ENCODE measurements at places on chromosomes 2 and 18. TPM values are rescaled to one million over a fixed set of nuclear protein-coding genes. Genes with fewer than 3 reads are reported as not detected.

DNA sequence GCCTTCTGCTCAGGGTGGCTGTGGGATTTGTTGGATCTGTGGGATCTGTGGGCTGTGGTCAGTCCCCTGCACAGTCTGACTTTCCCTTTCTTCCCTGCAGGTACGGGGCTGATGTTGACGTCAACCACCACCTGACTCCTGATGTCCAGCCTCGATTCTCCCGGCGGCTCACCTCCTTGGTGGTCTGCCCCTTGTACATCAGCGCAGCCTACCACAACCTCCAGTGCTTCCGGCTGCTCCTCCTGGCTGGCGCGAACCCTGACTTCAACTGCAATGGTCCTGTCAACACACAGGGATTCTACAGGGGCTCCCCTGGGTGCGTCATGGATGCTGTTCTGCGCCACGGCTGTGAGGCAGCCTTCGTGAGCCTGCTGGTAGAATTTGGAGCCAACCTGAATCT, 17.5 kb downstream of the ASB1 start:
- peak; percentile 39 for DNase-seq

DNA sequence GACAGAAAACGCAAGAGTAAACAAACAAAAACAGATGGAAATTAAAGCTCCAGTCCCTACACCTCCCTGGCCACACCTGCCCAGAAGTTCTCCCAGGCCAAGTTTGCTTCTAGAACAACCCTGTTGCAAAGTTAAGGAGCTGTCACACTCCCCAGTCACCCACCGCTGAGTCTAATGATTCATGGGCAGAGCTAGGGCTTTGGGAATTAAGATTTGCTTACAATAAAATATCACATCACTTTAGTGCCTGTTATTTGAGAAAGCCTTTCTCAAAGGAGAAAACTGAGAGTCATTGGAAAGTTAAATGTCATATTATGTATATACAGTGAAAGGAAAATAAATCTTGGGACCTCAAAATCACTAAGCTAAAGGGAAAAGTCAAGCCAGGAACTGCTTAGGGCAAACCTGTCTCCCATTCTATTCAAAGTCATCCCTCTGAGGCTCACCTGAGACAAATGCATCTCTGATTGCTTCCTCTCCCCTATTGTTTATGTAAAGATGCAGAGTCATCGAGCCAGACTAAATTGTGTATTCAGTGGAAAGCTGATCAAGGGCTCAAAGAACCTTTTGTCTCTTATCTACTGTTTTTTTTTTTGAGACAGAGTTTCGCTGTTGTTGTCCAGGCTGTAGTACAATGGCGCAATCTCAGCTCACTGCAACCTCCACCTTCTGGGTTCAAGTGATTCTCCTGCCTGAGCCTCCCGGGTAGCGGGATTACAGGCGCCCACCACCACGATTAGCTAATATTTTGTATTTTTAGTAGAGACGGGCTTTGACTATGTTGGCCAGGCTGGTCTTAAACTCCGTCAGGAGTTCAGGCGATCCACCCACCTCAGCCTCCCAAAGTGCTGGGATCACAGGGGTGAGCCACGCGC, 2.8 kb downstream of the CRYGB start:
- no peak for DNase-seq

- no peak for DNase-seq
Measured at GRCh38 chr2:69715964-69716363, 26.0 kb upstream of the ANXA4 start.

GRCh38 chr2:227783404-227784138, 30.1 kb upstream of the CCL20 start:
- DNase-seq: no peak

GRCh38 chr2:208757364-208757763, 350.8 kb downstream of the PTH2R start:
- DNase-seq: no peak

DNA sequence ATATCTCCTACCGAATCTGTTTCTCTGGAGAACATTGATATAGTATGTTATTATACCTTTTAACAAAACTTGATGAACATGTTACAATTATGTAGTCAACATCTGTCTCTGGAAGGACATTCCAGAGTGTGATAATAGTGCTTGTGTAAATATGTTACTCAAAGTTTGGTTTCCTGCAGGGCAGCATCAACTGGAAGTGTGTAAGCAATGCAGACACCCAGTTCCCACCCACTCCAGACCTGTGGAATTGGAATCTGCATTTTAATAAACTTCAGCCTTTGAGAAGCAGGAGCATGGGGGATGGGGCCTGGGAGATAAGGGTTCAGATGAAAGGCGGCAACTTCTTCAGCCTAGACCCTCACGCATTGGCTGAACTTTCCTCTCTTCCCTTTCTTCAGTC, 398.9 kb downstream of the RND3 start:
- no peak for DNase-seq

- DNase-seq: no peak
Measured at GRCh38 chr2:239805043-239805329, 220.2 kb downstream of the NDUFA10 start.

- no peak for DNase-seq
Measured at GRCh38 chr2:105301646-105302045, 27.9 kb downstream of the TGFBRAP1 start.

- DNase-seq: no peak
Measured at GRCh38 chr18:58015065-58015780, 28.8 kb upstream of the NEDD4L start.

DNA sequence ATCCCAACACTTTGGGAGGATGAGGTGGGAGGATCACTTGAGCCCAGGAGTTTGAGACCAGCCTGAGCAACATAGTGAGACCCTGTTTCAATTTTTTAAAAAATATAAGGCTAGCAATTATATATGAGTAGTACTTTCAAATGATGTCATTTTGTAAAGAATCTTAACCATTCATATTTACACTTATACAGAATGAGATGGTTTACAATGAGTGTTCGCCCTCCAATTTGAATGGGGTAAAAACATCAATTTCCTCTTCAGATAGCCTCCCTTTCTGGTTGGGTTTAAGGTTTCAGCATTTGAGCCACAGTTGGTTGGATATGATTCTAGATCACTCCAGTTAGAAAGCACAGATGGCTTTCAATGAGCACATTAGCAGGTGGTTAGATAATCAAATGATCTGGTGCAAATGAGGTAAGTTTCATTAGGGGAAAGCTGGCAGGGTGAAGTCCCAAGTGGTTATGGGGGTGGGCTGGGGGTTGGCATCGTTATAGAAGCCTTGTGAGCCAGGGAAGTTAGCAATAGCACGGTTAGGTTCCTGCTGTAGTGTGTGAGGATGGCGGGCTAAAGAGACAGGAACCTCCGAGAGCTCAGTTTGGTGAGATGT, 63.9 kb downstream of the TRPM8 start:
- DNase-seq: no peak

DNA sequence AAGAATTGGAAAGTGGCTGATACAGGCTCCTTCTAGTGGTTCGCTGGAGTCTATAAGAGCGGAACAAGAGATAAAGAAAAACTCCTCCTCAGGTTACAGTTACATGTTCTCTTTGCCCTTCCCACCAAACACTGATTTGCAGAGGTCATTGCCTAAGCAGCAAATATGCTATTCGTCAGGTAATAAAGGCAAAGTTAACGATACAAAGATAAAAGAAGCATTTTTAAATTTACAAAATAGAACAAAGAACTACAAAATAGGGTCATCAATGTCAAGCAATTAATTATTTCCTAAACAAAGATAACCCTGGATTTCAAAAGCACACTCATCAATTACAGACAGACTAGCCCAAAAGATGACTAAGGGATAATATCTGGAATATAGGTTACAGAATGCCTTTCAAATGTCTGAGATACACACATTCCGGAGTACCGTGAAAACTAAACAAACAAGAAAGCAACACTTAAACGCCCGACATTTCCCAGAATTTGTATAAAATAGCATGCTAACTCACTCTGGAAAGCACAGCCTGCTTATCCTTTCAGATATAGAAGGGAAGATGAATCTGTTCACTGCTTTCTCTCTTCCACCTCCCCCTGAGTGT, 186.4 kb downstream of the MREG start:
- DNase-seq: no peak

DNA sequence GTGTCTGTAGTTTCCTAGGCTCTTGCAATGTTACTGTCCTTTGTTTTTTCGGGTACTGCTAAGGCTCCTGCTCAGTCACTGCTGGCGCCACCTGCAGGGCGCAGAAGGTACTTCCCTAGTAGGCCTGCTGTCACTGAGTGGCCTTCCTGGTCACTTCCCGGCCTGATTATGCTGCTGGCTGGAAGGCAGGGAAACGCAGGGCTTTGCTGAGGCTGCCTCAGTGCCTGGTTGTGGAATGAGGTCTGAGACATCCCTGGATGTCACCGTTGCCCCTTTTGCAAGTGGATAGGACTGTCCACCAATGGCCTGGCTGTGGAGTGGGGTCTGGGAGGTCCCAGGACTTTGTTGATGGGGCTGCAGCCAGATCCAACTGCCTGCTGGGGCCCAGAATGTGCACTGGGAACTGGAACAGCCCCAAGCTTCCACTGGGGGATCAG, 13.1 kb downstream of the DAW1 start:
- peak; percentile 75 for DNase-seq

GRCh38 chr2:75424936-75425619, 135.7 kb downstream of the EVA1A start:
- DNase-seq: no peak

DNA sequence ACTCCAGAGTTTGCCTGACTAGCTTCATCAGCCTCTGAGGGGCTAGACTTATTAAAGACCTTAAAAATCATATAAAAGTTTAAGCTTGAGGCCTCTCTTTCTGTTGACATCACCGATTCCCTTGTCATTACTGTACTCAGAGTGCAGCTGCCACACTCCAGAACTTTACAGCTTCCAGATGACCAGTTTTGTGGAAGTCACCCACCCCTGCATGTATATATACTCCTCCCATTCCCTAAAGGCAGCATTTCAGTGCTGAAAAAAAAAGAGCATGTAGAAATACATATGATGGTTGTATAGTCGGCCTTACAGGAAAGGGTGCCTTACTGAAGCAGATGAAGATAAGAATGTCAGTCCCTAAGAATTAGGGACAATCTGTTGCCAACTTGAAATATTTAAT, 117.3 kb downstream of the FEZ2 start:
- DNase-seq: no peak

DNA sequence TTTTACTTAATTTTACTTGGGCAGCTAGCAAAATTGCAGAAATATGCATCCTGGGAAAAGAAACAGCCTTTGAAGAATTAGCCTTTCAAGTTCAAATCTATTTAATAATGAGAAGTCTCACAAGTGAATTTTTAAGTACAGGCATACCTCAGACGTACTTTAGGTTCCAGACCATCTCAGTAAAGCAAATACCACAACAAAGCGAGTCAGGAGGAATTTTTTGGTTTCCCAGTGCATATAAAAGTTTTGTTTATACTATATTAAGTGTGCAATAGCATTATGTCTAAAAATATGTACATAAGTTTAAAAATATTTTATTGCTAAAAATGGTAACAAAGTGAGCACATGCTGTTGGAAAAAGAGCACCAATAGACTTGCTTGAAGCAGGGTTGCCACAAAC, 50.8 kb upstream of the TWSG1 start:
- no peak for DNase-seq

- DNase-seq: peak; percentile 87
Measured at GRCh38 chr2:240986787-240987411, 11.5 kb upstream of the SNED1 start.

DNA sequence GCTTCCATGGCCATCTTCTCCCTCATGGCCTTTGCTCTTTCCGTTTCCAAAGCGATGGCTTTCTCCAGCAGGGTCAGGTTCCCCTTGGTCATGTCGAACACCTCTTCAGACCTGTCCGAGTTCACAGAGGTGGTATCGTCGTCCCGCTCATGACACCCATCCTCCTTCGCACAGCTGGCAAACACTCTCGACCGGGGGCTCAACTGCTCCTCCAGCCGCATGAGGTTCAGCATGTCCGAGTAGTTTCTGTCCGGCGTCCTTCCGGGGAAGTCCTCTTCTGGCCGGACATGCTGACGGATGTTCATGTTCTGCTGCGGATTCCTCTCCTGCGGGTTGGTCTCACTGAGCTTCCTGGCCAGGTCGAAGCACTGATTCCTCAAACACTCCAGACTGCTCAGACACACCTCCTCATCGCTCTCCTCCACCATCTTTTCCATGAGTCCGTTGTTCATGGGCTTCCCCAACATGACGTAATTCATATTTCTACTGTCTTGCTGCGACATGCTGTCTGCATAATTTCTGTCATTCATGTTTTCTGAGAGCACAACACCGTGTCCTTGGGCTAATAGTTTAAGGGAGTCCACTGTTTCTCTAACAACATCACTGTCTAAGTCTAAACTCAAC, 178.2 kb upstream of the PXDN start:
- DNase-seq: no peak

GRCh38 chr2:48049371-48049770, 143.1 kb upstream of the FBXO11 start:
- DNase-seq: no peak

- no peak for DNase-seq
Measured at GRCh38 chr18:50679056-50679455, 119.2 kb downstream of the MAPK4 start.

DNA sequence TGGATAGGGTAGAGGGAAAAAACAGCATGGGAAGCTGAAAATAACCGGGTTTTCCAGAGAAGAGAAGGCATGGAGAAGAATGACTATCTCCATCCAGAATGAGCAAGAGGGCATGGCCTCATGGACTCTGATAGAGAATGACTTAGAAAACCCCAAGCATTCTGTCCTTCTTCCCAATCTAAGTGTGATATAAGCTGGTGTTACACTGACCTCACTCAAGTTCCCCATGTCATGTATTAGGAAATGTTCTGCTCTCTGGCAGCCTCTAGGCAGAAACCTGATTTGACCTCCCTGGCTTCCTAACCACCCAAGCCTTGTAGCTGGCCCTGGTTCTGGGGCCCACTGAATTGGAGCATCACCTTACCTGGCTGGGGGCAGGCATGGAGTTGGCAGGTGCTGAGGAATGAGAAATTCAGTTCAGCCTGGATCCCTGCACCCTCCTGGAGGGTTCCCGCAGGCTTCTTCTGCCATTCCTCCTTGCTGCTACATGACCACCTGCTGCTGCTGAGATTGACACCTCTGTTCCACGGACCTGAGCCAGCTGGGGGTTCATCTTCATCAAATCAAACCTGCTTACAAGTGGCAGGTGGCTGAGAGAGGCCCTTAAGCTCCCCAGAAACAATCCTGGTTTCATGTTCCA, 5.2 kb upstream of the SIGLEC15 start:
- DNase-seq: no peak

GRCh38 chr2:84865181-84865783, 15.6 kb downstream of the TRABD2A start:
- DNase-seq: no peak

DNA sequence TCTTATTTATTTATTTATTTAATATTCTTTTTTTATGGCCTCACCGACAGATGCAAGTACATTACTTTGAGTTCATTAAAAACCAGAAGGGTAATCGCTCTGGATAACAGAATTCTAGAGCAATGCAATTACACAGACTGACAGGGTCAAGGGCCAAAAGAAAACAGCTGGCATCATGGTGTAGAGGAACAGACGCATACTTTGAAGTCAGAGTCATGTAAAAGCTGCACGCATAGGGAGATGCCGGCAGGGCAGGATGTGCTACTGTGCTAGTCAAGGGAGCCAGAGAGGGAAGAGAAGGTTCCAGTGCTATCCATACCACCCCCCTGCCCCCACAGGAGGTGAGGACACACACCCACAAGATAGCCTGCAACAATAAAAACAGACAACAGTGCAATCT, 115.2 kb upstream of the TFCP2L1 start:
- DNase-seq: no peak

The COLEC12 gene
- total RNA-seq: 0.08 TPM

The TEX44 gene
- total RNA-seq: not detected

The UGT1A10 gene
- total RNA-seq: 0.45 TPM

The DRC1 gene
- not detected for total RNA-seq

The SERPINB10 gene
- total RNA-seq: not detected

The UBXN4 gene
- total RNA-seq: 65.8 TPM

The SNED1 gene
- 34.9 TPM for total RNA-seq

The AOX1 gene
- total RNA-seq: 1,212 TPM

The TCF23 gene
- total RNA-seq: 0.10 TPM

The CD8B2 gene
- total RNA-seq: not detected

The AQP4 gene
- 0.45 TPM for total RNA-seq

The PSMA8 gene
- not detected for total RNA-seq
